ENCODE measurements at places on chromosomes 5 and 9. TPM values are rescaled to one million over a fixed set of nuclear protein-coding genes. Genes with fewer than 3 reads are reported as not detected.

DNA sequence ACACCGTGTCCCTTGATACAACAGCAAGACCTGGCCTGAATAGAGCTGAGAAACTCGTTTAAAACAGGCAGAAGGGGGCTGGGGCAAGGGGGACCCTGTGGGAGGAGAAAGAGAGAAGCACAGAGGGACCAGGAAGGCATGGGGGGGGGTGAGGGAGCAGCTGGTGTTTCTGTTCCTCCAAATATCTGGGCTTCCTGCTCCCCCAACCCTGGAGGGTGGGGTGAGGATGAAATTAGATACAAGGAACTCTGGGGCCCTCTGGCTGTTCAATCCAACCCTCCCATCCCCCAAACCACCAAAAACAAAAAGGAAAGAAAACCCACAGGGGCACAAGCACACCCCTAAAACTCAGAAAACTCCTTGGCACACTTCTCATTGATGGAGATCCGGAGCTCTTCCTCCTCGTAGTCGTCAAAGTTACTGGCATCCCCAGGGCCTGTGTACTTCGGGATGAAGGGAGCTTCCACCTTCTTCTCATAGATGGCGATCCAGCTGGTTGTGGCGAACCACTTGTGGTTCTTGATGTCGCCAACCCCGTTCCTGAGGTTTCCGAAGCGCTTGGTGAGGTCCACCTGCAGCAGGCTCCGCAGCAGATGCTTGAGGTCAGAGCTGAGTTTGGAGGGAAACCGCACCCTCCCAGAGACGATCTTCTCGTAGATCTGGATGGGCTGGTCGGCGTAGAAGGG is 1.1 kb downstream of the PRKACG start:
- no peak for DNase-seq

- no peak for DNase-seq
Measured at GRCh38 chr5:141508798-141509611, 20.1 kb downstream of the PCDHGC5 start.

DNA sequence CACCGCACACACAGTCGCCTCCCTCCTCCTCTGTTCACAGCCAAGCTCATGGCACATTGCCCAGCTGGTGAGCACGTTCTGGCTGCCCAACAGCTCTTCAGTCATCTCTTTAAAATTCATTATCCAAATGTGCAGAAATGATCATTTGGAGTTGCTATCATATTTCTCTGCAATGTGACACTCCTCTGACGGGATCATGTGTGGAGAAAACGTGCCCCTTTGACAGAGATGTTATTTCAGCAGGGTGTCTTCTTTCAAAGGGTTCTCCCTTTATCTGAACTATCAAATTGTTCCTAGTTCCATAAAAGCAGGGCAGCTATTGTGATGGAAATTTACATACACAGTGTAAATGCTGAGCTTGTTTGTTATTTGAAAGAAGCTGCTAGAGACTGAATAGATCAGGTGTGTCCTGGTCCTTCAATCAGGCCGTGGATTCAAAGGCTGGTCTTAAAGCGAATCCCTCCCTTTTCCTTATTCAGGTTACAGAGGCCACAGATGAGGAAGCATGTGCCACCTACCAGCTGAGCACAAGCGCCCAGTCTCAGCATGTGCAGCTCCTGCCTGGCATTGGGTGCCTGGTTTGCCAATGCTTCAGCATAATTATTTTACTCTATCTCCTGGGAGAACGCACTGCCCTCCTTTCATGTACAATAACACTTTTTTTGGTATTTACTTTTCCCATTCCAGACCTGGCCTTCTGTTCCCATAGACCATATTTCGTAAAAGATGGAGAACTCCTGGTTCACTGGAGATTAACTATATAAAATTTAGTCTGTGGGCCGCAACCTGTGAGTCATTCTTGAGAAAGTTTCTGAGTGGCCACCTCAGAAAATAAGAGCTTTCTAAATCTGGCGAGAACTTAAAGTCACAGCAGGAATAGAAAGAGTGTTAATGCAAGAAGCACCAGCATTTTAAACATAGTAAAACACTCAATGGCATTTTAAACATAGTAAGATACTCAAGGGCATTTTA is 433.7 kb downstream of the ENC1 start:
- no peak for DNase-seq

Gene PAX5
- total RNA-seq, result not detected

Gene FYB1
- not detected for total RNA-seq

Gene JAKMIP2
- 5.0 TPM for total RNA-seq

- DNase-seq, result no peak
Measured at GRCh38 chr9:129686736-129687135, 21.3 kb downstream of the PRRX2 start.
